Cortex of kidney (tissue), 1 donor: ENCODE measurements at places on chromosomes 12 and 14.

- no peak for DNase-seq
These were observed 128.3 kb downstream of the SLC35F4 start for GRCh38 chr14:57737598-57737997.

GRCh38 chr14:49679271-49679670 is 8.7 kb downstream of the POLE2 start:
- no peak for DNase-seq

DNA sequence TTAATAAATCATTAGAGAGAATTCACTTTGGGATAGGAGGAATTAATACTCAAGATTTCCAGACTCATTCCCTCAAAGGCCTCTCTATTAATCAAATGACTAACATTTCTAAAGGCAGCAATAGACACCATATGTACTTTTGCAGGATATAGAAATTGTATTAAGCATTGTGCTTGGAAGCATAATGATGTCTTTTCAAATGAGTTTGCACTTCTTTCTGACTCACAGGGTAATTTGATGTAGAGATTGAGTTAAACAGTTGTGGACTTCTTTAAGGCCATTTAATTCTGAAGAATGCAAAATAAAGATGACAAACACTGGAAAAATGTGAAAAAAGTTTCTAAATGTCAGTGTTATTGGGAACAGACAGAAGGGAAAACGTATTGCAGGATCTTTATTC is 63.4 kb upstream of the CSRP2 start:
- DNase-seq, result no peak

DNA sequence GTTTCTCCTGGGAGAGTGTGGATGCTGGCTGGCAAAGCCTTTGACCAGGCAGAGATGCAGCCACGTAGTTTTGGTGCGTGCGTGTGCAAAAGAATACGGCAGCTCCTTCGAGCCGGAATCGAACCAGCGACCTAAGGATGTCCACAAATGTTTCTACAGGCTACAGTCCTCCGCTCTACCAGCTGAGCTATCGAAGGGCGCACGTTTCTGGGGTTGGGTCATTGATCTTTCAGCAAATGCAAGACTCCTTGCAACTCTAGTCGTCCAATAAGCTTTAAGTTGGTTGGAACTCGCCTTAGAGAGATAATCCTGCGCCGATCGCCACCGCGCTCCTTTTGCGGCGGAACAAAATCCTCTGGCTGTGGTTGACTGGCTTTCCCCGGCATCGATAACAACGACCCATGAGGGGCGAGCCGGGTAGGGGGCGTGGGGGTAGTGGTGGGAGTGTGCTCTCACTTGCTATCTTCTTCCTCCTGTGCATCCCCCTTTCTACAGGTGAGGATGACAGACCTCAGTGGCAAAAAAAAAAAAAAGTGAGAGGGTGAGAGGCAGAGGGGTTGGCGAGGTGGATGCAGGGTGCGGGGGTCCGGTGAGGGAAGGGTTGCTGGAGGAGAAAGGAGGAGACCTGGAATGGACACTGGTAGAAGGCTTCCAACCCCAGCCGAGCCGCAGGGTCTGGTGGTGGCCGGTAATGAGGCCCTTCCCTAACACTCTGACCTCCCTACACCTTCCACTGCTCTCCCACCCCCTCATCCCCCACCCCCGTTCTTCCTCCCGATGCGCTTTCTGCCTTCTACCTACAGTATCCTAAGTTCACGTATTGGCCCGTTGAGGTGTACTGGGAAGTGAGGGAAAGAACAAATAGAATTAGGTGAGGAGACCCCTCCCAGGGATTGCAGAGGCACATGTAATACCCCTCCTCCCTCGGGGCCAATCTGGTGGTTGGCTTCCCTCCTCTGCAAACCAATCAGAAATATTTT is 11.8 kb upstream of the OR6S1 start:
- no peak for DNase-seq

DNA sequence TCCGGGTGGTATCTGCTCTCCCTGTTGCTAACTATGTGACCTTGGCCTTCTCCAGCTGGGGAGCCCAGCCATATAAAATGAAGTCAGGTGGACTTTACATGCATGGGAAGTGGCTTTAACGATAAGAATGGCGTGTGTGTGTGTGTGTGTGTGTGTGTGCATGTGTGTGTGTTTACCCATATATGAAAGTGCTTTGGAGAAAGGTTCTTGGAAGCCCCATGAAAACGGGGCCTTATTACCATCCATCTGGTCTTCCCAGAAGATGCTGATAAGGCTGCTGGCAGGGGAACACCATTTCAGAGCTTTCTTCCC is 94.8 kb downstream of the LRRC74A start:
- DNase-seq, result no peak
